NCI-H69 (cell line): ENCODE measurements at places on chromosomes 3 and 15.

GRCh38 chr3:133007601-133008000 lies 30.6 kb upstream of the TMEM108 start:
- DNase-seq = no peak

GRCh38 chr3:62379321-62379798 lies 6.0 kb upstream of the FEZF2 start:
- peak; percentile 75 for DNase-seq

DNA sequence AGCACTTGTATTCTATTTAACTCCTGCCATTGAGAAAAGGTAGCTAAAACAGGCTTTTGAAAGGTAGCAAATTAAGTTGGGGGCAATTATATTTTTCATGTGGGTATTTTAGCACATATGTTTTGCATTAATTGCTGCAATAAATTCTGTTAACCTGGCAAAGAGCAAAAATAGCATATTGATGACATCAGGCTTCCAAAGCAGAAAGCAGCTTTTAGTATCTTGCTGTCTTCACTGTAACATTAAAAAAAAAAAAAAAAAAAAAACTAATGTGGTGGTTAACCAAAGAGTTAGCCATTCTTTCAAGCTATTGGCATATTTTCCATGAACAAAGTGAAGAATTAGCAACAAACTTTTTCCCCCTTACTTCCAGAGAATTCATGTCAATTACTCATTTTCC lies 9.1 kb downstream of the EPHA3 start:
- no peak for DNase-seq

DNA sequence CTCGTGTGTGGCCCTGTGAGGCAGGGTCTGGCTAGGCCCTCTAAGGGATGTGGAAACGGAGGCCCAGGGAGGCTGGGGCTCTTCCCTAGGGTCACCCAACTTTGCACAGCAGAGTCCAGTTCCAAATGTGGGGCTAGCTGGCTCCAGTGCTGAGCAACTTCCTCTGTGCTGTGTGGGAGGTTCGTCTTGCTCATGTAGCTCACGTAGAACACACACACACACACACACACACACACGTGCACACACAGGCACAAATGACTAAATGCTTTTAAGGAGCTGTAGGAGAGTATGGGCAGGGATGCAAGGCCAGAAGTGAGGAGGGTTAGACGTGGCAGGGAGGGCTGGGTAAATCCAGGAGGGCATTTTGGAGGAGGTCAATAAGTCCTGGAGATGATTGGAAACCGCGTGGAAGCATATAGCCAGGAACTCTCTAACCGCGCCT lies 213.8 kb downstream of the RPLP1 start:
- DNase-seq = no peak

DNA sequence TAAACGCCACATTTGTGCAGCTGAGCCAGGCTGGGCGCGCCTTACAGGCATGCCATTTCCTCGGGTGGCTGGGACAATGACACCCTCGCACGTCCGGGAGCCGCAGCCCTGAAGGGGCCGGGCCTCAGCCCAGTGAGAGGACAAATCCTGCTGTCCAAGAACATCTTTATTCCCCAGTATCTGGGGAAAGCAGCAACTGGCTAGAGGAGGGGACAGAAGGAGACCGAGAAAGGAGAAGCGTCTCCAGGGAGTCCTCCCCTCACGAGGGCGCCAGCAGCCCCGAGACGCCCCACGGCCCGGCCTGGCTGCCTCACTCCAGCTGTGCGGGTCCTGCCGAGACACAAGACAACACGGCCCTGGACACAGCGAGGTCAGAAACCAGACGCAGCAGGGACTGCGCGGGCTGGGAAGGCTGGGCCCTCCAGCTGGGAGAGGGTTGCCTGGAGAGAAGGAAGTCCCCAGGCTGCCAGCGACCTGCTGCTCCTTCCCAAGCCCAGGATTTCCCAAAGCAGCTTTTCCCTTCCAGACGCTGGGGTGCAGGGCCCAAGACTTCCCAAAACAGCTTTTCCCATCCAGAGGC lies 130.2 kb downstream of the CHSY1 start:
- DNase-seq = peak; percentile 82
